ENCODE measurements at places on chromosomes 6 and 20.

DNA sequence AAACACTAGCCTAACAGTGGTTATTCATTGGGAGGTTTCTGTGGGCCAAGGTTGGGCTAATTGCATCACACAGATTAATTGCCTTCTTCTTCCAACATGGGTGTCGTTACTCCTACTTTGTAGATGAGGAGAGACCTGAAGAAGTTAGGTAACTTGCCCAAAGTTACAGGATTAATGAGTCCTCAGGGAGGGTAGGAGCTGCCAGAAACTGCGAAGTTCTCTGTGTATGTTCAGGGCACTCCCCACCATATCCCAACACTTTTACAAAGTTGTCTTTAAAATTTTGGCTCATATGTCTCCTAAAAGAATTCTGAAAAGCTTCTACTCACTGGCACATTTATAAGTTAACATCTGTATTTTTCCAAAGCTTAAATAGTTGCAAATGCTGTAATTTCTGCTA, 323.5 kb upstream of the HSF2 start:
- no peak for DNase-seq

- no peak for DNase-seq
Measured at GRCh38 chr20:50426866-50427718, 83.1 kb upstream of the PTPN1 start.

DNA sequence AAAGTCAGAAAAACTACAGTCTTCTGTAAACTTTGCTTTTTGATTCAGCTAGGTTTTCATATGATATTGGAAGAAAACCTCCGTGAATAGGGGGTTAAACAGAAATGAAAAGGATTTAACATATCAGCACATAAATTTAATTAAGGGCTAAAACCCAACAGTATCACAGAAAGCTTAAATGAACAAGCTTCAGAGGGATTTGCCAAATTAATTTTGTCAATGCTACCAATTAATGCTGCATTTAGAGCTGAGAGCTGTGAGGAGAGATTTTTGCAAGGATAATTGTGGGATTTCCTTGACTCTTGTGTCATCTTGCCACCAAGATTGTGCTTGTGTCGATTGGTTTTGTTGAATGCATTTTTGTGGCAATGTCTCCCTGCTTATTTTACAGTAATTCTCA, 379.9 kb downstream of the CD109 start:
- DNase-seq: no peak

- DNase-seq: no peak
Measured at GRCh38 chr6:33597551-33598322, 17.7 kb upstream of the BAK1 start.
